ENCODE measurements at places on chromosomes 5 and 9.

DNA sequence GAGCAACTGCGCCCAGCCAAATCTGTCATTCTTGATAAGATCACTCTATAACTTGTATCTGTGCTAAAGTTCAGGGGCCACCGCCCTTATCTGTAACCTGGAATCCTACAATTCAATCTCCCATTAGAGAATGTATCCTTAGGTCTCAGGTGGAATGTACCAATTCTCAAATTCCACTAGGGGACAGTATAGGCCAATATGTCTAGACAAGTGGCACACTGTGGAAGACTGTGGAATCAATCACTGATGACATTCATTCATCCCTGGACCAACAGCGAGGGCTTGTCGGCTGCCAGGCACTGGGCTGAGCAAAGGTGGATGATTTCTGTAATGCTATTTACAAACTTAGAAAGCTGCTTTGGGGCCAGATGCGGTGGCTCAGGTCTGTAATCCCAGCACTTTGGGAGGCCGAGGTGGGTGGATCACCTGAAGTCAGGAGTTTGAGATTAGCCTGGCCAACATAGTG lies 28.7 kb upstream of the MEGF9 start:
- DNase-seq = no peak

DNA sequence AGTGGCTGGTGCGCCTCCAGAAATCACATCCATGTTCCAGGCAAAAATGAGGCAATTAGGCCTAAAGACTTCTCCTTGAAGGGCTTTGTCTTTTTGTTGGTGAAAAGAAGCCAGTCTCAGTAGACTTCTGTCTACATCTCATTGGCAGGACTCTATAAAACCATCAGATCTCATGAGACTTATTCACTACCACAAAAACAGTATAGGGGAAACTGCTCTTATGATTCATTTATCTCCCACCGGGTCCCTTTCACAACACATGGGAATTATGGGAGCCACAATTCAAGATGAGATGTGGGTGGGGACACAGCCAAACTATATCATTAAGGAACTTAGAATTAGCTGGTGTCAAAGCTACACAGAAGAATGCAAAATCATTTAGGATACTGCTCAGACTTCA lies 77.7 kb upstream of the SNX2 start:
- no peak for DNase-seq

DNA sequence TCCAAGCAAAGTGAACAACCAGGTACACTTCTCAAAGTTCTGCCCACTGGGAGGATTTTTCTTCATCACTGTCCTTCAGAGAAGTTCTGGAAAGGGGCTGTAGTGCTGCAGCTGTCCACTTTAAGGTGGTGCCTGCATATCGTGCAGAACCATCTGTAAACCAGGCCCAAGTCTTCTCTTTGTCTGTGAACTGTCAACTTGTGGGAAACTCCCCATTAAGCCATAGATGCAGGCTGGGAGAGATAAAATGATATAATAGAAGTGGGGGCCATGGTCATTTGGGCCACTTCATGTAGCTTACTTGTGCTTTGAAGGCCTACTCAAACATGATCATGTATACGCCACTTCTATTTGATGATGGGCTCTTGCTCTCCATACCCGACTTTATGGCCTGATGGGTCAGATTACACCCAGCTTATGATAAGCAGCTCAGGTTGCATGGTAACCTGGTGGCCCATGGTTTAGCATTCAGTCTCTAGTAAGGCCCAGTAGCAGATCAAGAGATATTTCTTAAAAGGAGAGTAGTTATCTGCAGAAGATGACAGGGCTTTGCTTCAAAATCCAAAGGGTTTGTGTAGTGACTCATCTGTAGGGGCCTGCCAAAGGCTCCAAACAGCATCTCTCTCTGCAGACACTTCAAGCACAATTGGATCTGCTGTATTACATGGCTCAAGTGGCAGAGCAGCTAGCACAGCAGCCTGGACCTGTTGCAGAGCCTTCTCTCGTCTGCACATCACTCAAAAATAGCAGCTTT lies 15.7 kb upstream of the BTF3 start:
- DNase-seq = no peak

- no peak for DNase-seq
Measured at GRCh38 chr9:132622159-132622558, 39.8 kb downstream of the BARHL1 start.

DNA sequence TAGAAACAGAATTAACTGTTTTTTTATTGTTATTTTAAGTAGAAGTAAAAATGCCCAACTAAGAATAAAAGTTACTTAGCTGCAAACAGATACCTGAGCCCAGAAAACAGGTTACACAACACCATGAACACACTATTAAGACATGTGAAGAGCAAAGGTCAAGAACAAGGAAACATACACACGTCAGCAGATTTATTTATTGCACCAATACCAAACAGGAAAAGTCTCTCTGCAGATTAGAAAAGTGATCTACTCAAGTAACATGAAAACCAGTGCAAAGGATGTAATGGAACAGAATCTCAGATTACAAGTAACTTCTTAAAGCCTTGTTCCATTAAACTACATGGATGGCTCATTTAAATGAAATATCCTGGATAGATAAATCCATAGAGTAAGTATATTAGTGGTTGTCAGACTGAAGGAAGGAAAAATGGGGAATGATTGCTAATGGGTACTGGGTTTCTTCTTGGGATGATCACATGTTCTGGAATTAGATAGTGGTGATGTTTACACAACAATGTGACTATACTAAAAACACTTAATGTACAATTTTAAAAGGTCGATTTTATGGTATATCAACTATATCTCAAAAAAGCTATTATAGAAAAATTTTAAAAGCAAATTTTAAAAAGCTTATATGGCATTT lies 6.1 kb downstream of the SAR1B start:
- DNase-seq = no peak

DNA sequence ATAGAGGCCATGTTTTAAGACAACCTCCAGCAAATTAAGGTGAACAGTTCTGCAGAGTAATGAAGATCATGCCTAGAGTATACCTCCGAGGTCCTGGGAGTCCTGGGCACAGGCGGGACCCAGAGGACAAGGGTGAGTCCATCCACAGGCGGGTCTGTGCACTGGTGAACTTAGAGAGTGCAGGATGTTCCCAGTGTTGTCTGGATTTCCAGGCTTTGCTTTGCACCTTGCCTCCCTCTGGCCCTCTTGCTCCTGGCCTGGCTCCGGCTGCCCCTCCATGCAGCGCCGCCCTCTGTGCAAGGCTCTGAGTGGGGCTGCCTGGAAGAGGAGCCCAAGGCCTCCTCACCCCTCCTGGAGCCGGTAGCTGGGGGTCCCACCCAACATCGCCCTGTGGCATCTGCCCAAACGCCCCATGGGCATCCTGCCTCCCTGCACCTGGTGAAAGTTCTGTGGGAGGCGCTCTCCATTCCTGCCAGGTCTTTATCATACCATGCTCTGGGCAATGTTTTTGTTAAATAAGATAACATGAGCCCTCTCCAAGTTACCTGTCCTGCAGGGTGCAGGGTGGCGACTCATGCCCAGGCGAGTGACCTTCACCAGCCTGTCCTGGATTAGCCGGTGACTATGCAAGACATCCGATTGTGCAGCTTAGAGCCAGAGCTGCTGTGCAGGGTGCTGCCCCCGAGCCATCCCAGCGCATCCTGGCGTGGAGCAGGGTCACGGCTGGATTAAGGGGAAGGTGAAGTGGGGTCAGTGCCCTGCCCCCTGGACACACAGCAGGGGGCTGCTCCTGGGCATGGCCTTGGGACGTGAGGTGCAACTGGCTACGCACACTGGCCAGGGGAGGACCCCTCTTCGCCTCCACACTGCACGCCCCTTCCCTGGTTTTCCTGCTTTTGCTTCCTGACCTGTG lies 41.3 kb upstream of the LPCAT1 start:
- DNase-seq = no peak

- DNase-seq = no peak
Measured at GRCh38 chr9:126707083-126707482, 93.4 kb downstream of the LMX1B start.

GRCh38 chr5:62354028-62354874 lies 48.2 kb downstream of the KIF2A start:
- DNase-seq = peak; percentile 24

DNA sequence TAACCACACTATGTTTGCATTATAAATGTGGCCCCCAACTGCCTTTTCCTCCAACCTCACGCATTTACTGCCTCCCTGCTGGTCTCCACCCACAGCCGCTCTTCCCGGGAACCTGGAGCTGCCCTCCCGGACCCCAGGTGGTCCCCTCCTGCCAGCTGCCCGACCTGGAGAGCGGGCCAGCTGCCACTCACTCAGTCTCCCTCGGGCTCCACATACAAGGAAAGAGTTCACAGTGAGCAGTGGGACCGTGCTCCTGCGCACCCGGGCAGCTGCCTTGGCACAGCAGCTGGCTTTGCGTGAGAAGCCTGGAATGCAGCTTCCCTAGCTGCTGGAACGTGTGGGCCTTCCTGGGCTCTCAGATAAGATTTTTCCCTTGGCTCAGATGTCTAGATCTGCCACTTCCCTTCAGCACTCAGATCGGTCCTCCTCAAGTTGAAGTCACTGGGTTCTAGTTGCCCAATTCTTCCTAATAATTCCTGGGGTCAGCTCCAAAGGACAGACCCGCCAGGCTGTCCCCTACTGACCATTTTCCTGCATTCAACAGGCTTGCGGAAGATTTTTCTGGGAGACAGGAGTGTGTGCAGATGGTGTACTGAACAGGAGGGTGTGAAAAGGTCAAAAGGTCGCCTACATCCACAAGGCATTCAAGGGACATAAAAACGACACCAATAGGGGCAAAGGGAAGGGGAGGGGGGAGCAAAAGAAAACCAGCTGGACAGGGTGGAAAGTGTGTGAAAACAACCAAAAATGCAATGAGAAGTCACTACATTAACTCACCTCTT lies 69.1 kb downstream of the MYO10 start:
- no peak for DNase-seq

- DNase-seq = no peak
Measured at GRCh38 chr9:126773004-126773607, 31.7 kb upstream of the ZBTB43 start.

- no peak for DNase-seq
Measured at GRCh38 chr9:115142517-115143270, 24.7 kb upstream of the TNC start.

DNA sequence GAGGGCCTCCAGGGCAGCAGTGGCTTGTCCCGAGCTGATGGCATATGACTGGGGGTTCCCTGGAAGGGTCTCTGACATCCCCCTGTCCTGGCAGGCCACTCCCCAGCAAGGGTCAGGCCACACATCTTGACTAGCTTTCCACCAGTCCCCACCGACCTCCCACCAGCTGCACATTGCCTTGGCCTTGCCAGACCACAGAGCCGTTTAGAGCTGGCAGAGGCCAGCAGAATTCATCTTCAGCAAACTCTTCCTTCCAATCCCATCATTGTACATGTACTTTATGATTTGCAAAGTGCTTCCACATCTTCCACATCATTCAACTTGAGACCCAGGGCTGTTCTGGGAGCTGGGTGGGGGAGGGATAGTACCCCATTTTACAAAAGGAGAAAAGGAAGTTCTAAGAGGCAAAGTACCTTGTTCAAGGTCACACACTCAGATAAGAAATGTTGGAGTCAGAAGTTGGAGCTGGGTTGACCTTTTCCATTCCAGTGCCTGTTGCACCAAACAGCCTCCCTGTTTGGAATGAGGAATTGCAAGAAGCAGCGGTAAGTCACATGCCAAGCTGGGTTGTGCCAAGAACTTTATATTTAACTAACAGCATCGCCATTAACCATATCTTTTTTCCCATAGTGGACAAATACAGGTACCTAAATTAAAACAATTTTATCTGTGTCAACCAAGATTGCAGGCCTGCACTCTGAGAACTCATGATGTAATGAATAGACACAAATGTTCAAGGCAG lies 25.8 kb upstream of the COL15A1 start:
- no peak for DNase-seq

- peak; percentile 70 for DNase-seq
Measured at GRCh38 chr9:69044240-69045219, 9.0 kb downstream of the FXN start.

DNA sequence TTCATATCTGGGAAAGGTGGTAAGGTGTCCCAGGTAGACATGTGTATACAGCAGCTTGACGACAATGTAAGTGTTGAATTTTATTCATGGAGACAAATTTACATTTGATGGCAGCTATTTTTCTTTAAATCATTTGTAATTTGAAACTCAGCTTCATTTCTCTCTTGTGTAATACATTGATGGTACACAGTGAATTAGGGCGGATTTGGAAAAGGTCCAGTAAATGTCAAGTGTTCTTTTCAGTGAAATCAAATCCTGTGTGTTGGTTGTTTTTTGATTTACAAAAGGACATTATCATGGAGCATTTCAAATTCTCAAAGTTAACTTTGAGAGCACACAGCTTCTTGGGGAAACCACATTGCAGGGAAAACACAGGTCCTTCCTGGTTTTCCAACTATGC lies 30.0 kb upstream of the PCSK1 start:
- no peak for DNase-seq

DNA sequence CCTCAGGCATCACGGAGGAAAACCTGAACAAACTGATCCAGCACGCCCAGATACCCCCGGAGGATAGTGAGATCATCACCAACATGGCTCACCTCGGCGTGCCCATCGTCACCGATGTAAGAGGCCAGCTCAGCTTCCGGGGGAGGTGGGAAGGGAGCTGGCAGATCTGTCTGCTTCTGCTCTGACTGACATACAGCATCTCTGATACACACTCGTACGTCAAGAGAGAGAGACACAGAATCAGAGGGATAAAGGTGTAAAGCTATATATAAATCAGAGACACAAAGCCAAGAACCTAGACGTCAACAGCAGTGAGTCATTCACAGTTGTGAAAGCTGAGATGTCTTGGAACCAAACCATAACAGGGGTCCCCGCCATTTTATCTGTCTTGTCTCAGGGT lies 30.1 kb upstream of the CFAP157 start:
- DNase-seq = no peak
